ENCODE measurements at places on chromosomes 6 and 20.

DNA sequence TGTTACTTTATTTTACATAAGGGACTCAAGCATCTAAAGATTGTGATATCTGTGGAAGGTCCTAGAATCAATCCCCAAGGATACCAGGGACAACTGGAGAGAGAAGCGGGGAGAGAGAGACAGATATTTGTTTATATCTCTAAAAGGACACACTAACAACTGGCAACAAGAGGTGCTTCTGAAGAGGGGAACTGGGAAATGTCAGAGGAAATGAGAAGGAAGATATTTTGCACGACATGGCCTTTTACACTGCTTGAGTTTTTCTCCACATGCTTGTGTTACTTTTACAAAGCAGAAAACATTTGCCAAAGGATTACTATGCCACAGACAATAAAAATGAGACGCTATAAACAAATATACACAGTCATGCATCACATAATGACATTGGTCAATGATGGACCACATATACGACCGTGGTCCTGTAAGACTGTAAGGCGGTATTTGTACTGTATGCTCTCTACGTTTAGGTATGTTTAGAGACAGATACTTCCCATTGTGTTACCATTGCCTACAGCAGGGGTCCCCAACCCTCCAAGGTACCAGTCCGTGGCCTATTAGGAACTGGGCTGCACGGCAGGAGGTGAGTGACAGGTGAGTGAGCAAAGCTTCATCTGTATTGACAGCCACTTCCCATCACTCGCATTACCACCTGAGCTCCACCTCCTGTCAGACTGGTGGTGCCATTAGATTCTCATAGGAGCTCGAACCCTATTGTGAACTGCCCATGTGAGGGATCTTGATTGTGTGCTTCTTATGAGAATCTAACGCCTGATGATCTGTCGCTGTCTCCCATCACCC, 64.6 kb upstream of the PTPN1 start:
- no peak for DNase-seq

DNA sequence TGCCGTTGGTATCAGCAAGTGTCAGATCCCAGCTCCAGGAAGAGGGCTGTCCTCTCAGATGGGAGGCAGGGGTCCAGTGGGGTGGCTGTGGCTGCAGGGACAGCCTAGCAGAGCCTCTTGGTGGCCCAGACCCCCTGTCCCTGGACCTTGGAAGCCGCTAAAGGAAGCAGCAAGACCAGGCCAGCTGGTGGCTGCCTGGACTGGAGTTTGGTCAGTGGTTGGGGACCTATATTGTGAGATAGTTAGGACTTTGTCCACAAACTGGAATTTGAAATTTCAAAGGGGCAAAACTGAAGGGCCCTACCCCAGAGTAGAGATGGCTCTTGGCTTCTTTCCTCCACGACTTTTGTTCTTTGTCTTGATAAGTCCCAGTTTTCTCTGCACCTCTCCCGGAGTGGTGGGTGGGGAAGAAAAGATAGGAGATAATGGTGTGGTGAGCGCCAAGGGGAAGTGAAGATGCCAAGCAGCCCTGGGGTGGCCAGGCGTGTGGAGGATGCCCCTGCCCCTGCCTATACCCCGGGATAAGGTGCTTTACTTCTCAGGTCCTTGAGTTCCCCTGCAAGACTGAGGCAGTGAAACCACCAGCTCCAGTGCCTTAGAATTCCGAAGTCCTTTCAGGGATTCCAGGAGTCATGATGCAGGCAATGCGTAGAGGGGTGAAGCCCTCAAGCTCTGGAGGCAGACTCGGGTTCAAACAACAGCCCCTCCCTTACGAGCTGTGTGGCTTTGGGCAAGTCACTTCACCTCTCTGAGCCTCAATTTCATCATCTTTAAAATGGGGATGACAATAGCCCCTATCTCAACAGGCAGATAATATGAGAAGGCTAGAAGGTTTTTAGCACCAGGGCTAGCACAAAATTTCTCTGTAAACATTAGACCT, 40.2 kb downstream of the HNF4A start:
- DNase-seq = no peak

DNA sequence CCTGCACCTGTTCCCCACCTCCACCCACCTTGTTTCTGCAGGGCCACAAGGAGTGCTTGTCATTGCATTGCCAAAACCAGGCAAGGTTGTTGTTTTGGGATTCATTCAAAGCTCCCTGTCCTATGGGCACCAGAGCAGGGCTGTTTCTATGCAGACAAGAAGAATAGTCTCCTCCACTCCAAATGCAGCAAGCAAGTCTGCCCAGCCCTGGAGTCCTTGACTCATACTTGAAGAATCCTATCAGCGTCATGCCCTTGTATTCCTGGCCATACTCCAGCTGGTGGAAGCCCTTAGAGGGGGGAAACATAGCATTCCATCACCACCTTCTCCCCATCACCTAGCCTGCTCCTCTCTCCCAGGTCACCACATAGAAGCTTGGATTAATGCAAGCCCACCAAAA, 145.3 kb upstream of the ECI2 start:
- no peak for DNase-seq

DNA sequence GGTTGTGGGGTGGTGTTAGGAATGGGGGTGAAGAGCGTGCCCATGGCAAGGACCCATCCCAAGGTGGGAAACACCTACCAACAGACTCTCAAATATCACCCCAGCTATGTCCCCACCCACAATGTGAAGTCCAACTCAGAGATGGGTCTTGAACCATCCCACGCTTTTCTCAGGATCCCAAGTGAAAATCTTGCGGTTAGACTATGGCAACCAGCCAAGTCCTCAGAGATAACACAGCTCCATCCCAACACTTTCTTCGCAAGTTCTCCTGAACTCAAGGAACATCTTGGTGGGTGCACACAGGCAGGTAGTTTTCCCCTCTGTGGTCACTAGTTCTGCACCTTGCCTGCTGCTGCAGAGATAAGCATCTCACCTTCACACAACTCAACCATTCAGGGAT, 116.0 kb downstream of the CDC5L start:
- DNase-seq = no peak

DNA sequence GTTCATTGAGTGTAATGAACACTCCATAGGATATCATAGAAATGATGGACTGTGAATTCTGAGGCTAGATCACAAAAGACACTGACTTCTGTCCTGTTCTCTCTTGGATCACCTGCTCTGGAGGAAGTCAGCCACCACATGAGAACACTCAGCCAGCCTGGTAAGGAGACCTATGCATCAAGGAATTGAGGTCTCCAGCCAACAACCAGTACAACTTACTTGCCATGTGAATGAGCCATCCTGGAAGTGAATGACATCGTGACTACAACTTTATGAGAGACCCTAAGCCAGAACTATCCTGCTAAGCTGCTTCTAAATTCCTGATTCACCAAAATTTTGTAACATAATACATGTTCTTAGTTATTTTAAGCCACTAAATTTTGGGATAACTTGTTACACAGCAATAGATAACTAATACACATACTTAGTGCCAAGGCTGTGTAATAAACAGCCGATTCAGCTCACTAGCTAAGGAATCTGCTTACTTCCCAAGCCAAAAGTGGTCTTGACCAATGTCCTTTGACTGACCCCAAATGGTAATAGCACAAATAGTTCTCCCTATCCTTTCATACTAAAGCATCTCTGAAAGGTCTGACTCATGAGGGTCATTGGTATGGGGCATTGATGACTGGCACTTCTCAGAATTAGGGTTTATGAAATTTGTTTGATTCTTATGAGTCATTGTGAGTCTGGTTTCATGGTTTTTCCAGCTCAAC, 6.9 kb upstream of the CTNNBL1 start:
- DNase-seq = no peak

- DNase-seq = no peak
These were observed 15.2 kb upstream of the ADAM33 start for GRCh38 chr20:3696745-3697587.

GRCh38 chr20:21665687-21666446, 39.6 kb upstream of the PAX1 start:
- DNase-seq = no peak

GRCh38 chr6:152625213-152625612, 11.9 kb downstream of the SYNE1 start:
- no peak for DNase-seq

GRCh38 chr6:43292763-43293318, 5.2 kb upstream of the SLC22A7 start:
- DNase-seq = no peak

DNA sequence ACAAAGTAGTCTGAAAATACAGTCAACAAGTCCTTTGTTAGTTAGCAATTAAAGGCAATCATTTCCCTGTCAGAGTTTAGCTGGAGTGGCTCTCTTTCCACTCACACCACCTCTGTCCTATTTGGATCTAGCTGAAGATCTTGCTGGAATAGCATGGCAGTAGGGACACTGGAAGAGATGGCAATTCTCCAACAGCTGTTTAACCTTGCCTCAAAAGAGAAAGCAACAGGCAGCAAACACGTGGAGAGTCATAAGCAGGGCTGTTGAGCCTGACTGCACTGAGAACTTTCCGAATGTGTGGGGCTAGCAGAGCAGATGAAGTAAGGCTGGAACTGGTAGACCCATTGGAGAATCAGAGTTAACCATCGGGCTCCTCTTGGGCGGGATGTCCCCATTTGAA, 38.0 kb upstream of the PRSS35 start:
- DNase-seq = no peak

GRCh38 chr6:152503546-152503945, 133.6 kb downstream of the SYNE1 start:
- no peak for DNase-seq

- no peak for DNase-seq
These were observed 86.4 kb upstream of the TENT5A start for GRCh38 chr6:81838724-81839426.

DNA sequence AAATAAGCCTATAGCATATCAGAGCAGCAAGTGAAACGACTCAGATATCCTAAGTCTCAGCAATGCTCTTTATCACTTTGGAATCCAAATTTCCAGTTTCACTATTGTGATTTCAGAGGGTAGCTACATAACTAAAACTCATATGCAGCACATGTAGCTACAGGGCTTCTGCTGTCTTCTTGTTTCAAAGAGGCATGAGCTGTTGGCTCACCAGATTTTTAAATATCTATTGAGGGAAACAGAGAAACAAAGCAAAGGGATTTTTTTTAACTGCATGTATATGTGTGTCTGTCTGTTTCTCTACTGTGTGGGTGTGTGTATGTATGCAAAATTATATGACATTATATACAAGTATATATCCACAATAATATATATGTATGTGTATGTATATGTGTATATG, 258.4 kb downstream of the HDGFL1 start:
- DNase-seq = no peak

DNA sequence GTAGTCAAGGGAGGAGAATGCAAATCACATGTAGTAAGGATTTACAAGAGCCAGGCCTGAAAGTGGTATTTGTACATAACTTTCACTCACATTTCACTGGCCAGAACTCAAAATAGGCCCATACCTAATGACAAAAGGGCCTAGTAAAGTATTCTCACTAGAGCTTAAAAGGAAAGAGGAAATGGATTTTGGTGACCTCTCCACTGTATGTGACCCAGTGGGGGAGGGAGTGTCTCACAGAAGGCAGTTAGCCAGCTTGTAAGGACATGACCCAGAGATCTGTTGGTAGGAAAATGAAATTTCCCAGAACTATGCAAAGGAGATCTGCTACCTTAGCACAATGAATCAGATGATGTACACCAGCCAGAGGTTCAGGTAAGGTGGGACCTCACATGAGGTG, 124.4 kb downstream of the PTPRT start:
- no peak for DNase-seq

DNA sequence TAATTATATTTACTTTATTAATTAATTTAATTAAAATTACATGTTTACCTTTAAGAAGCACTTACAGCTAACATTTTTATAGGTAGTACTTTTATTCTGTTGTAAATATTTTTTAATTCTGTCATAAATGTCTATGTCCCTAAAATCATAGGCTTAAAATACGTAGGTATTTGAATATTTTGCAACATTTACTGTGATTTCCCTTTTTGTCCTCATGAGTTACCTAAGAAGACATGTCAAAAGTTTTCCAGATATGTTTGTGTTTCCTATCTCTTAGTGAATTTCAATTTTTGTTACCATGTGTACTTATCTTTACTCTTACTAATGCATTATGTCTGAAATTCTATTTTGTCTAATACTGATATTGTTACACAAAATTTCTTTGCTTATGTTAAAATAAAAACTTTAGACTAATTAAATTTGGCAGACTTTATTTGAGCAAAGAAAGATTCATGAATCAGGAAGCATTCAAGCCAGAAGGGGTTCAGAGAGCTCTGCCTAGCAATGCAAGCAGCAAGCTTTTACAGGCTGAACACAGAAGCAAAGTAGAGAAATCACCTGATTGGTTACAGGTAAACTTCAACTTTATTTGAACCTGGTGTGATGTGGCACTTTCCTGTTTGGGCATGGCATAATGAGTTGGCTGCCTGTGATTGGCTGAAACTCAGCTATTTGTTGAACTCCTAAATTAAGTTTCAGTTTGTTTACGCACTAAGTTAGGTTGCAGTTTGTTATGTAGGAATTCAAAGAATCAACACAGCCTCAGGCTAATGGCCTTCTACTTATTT, 123.2 kb upstream of the TMEM170B start:
- DNase-seq = no peak

GRCh38 chr6:150272976-150273315, 95.9 kb upstream of the IYD start:
- no peak for DNase-seq

GRCh38 chr20:3223651-3223993, 14.3 kb downstream of the ITPA start:
- no peak for DNase-seq

DNA sequence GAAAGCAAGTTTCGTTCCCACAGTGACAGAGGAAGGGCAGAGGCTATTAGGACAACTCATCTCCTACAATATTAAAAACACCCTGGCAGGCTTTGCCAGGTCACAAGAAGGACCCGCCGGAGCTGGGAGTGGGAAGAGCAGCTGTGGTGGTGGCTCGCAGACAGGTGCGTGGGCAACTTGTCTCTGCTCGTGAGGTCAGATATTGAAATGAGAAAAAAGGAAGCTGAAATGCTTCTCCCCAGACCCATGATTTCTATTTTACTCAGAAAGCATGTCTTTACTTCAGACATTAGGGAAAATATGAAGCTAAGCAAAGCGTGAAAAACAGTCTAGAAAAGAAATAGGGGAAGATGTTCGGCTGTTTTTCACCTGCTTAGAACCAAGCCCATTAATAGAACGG, 166.3 kb upstream of the EEF1E1 start:
- DNase-seq = no peak

DNA sequence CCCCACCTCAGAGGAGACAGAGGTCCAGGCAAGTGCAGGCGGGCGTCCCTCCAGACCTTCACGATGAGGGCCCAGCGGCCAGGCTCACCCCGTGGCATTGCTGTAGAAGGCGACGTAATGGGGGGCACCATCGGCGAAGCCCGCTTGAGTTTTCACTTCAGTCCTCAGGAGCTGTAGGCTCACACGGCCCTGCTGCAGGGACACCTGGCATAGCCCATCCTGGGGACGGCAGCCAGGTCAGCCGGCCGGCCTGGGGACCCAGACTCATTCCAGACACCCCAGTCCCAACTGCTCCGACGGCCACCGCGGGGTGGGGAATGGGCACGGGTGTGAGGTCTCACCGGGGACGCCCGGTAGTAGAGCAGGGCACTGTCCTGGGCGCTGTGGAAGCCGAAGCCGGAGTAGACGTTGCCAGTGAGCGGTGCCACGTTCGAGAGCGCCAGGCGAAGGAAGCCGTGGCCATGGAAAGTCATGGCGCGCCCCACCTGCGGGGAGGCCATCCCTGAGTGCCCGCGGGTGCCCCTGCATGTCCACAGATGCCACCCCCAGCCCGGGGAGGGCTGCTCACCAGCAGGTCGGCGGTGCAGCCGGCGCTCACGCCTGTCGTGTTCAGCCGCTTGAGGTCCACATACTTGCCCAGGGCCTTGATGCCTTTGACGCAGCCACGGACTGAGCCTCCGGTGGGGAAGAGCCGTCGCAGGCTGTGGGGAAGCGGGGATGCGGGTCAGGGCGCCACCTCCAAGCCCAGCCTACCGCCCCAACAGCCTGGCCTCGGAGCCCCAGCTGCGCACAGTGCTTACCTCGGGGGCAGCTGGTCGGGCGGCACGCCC, 9.2 kb downstream of the ADRM1 start:
- no peak for DNase-seq
